ENCODE measurements at places on chromosomes 5 and 9. TPM values are rescaled to one million over a fixed set of nuclear protein-coding genes. Genes with fewer than 3 reads are reported as not detected.

DNA sequence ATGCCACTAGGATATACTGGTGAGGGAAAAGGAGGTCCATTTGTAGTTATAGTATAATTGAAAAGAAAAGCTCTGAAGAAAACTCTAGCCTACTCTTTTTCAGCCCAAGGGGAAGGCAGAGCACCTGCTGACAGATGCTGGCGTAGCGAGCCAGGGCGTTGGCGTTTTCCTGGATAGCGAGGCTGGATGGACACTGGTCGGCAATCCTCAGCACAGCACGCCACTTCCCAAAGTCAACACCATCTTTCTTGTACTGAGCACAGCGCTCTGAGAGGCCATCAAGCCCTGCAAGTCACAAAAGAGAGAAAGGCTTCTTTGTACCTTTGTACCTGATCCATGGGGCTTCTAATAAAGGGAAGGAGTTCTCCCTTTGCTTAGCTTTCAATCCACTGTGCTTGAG, 8.2 kb downstream of the ALDOB start:
- no peak for DNase-seq
- no peak overlapping the region for H3K4me3 ChIP-seq
- H3K36me3 ChIP-seq, result peaks cover 14% of the 10 kb centered on the region
- H3K4me1 ChIP-seq, result no peaks in the 10 kb centered on the region
- H3K27ac ChIP-seq, result no peak overlapping the region

- no peak overlapping the region for H3K4me3 ChIP-seq
- H3K4me1 ChIP-seq, result no peaks in the 10 kb centered on the region
- no peaks in the 10 kb centered on the region for H3K27me3 ChIP-seq
- no peaks in the 10 kb centered on the region for H3K36me3 ChIP-seq
- DNase-seq, result no peak
- H3K27ac ChIP-seq, result no peak overlapping the region
Observed at GRCh38 chr5:145350513-145350912, 484.6 kb downstream of the PRELID2 start.

DNA sequence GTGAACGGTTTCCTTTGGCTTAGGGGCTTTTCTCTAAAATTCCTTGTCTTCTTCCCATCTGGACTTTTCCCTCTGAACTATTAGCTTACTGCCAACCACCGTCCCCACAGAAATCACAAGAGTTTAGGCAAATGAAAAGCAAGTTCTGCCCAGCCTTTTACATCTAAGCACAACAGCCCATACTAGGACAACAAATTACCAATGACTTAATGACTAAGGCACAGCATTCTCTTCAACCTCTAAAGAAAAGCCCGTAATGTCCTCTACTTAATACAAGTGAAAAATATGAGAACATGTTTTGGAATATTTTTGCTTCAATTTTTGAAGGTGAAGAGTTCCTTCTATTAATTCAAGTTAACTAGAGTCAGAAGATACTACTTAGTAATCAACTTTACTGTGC, 1.2 kb downstream of the ZBTB5 start:
- no peak for DNase-seq
- H3K4me1 ChIP-seq, result peaks cover 34% of the 10 kb centered on the region
- no peaks in the 10 kb centered on the region for H3K27me3 ChIP-seq

GRCh38 chr5:6861667-6862066, 148.4 kb downstream of the TENT4A start:
- H3K27me3 ChIP-seq, result peaks cover 10% of the 10 kb centered on the region
- no peaks in the 10 kb centered on the region for H3K4me1 ChIP-seq
- no peak overlapping the region for H3K4me3 ChIP-seq
- no peak overlapping the region for H3K27ac ChIP-seq
- H3K36me3 ChIP-seq, result no peaks in the 10 kb centered on the region

Gene RASA1
- total RNA-seq, result 30.6 TPM

DNA sequence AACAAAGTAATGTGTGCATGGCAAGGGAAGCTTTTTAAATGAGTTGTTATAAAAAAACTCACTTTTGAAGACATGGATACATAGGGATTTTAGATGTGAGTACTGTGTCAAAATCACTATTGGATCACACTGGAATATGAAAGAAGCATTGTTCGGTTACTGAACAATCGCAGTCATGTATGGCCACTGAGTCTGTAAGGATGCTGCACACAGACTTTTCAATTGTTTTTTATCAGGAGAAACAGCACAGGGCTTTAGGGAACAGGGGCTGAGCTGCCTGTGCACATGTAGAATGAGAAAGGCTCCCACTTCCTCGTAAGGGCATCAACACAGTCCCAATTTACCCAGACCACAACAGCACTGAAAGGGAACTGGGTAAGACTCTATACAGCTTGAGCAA, 1333.9 kb upstream of the DMAC1 start:
- no peaks in the 10 kb centered on the region for H3K27me3 ChIP-seq
- H3K36me3 ChIP-seq, result peaks cover 6% of the 10 kb centered on the region
- H3K4me1 ChIP-seq, result no peaks in the 10 kb centered on the region
- DNase-seq, result no peak
- no peak overlapping the region for H3K27ac ChIP-seq

Gene STPG3
- total RNA-seq, result not detected

Gene HTR1A
- not detected for total RNA-seq

Gene BTNL9
- not detected for total RNA-seq

DNA sequence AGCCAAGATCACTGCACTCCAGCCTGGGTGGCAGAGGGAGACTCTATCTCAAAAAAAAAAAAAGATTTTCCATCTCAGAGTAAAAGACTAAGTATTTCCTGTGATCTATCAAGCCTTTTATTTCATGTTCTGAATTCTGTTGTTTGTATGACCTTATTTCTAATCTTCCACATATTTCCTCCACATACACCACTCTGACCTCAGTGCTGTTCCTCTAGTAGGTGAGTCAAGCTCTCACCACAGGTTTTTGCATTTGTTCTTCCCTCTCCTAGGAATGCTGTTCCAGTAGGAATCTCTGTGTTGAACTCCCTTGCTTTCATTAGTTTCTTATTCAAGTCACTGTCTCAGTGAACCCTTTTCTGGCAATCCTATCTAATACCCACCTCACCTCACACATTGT, 68.1 kb downstream of the INVS start:
- H3K4me1 ChIP-seq, result no peaks in the 10 kb centered on the region
- DNase-seq, result no peak
- no peak overlapping the region for H3K27ac ChIP-seq

GRCh38 chr5:117947121-117947520, 1041.2 kb downstream of the DTWD2 start:
- H3K36me3 ChIP-seq, result no peaks in the 10 kb centered on the region
- H3K4me3 ChIP-seq, result no peak overlapping the region
- no peaks in the 10 kb centered on the region for H3K4me1 ChIP-seq

Gene NFIB
- total RNA-seq, result not detected

Gene SEMA6A
- not detected for total RNA-seq

- no peaks in the 10 kb centered on the region for H3K4me1 ChIP-seq
- no peak overlapping the region for H3K27ac ChIP-seq
- H3K4me3 ChIP-seq, result no peak overlapping the region
- no peaks in the 10 kb centered on the region for H3K27me3 ChIP-seq
- H3K36me3 ChIP-seq, result no peaks in the 10 kb centered on the region
Observed at GRCh38 chr5:128667152-128667551, 129.1 kb upstream of the FBN2 start.

Gene PLPP7
- 0.74 TPM for total RNA-seq

Gene FBN2
- not detected for total RNA-seq

DNA sequence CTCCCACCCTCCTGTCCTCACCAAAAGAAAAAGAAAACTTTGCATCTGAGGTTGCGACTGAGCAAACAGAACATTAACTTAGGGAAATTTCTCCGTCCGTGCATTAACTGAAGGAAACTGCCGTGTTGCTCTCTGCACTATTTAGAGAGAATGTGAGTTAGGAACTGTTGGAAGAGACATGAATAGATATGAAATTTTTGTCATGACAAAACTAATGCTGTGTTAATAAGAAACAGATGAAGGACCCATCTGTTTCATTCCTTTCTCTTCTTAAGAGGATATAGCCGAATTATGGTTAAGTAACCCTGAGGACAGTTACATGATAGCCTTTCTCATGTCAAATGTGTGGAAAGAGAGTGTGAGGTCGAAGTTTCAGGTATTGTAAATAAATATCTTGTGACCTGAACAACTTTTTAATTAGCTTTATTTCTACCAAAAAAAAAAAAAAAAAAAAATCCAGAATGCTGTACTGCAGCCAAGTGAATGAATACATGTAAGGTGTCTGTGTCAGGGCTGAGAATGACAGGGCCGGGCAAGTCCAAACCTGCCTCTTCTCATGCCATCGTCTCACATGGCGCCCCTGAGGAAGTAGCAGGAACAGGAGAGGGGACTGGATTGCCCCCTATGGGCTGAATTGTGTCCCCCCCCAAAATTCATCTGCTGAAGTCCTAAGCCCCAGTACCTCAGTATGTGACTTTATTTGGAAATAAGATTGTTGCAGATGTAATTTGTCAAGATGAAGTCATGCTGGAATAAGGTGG, 35.6 kb upstream of the ANKRD33B start:
- no peaks in the 10 kb centered on the region for H3K36me3 ChIP-seq
- no peaks in the 10 kb centered on the region for H3K4me1 ChIP-seq
- no peak overlapping the region for H3K27ac ChIP-seq
- H3K4me3 ChIP-seq, result no peak overlapping the region
- H3K27me3 ChIP-seq, result peaks cover 5% of the 10 kb centered on the region

Gene MARVELD2
- 0.14 TPM for total RNA-seq

DNA sequence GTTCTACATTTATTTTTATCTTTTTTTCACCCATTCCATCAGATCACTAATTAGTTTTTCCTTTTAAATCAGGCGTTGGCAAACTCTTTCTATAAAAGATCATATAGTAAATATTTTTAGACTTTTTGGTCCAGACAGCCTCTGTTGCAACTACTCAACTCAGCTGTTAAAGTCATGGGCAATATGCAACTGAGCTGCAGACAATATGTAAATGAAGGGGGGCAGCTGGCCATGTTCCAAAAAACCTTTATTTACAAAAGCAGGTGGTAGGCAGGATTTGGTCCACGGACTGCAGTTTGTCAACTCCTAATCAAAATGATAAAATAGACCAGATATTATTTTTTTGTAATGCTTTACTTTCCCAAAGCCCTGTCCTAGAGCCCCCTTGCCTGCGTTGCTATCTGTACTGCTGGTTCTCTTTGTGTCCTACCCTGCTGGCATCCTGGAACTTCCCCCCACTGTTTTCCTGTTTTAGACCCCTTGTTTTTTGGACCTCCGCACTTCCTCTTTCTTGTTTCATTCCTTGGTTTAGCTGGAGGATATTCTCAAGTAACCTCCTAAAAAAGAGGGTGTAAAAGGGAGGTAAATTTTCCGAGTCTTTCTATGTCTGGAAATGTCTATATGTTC, 24.7 kb upstream of the TNFSF8 start:
- H3K27ac ChIP-seq, result no peak overlapping the region
- H3K4me1 ChIP-seq, result peaks cover 39% of the 10 kb centered on the region
- DNase-seq, result no peak
- peaks cover 21% of the 10 kb centered on the region for H3K36me3 ChIP-seq
- no peak overlapping the region for H3K4me3 ChIP-seq

DNA sequence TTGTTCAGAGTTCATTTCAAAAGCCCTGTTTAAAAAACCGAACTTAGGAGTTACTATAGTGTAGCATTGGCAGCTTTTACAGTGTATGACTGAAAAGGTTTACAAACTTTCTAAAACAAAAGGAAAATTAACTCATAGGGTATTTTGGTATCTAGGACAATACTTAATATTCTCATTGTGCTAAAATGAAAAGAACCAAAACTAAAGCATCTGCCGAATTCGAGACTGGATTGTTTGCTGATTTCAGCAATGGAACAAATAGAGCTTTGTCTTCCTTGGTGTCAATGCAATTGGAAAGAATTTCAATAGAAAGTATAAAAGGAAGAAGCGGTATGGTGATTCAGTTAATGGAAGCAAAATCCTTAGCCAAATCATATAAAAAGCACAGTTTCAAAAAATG, 254.1 kb downstream of the SLF1 start:
- no peaks in the 10 kb centered on the region for H3K36me3 ChIP-seq
- H3K27me3 ChIP-seq, result peaks cover 3% of the 10 kb centered on the region
- no peaks in the 10 kb centered on the region for H3K4me1 ChIP-seq
- no peak overlapping the region for H3K4me3 ChIP-seq

Gene FAM163B
- total RNA-seq, result not detected

DNA sequence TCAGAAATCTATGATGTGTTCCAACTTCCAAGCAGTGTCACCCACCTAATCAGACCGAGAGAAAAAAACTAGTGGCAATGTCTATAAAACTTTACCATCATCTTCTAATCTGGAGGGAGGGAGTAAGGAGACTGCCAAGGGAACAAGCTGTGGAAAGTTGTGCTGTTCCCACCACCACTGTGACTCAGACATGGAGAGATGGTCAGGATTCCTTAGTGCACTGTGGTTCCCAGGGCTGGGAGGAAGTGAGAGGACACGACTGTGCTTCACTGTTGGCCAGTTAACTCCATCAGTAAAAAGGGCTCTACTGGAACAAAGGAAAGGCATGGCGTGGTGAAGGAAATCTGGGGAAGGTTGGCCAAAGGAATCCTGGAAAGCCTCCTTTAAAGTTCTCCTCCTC, 18.8 kb downstream of the TICAM2 start:
- H3K27me3 ChIP-seq, result no peaks in the 10 kb centered on the region
- H3K4me3 ChIP-seq, result no peak overlapping the region
- H3K4me1 ChIP-seq, result no peaks in the 10 kb centered on the region
- H3K27ac ChIP-seq, result peak overlapping the region; percentile 20
- DNase-seq, result no peak

Gene ENTPD2
- total RNA-seq, result not detected

- H3K4me1 ChIP-seq, result peaks cover 16% of the 10 kb centered on the region
- DNase-seq, result no peak
- H3K27ac ChIP-seq, result no peak overlapping the region
- no peak overlapping the region for H3K4me3 ChIP-seq
- H3K27me3 ChIP-seq, result no peaks in the 10 kb centered on the region
Observed at GRCh38 chr5:172238334-172238733, 44.4 kb downstream of the EFCAB9 start.

GRCh38 chr5:29169886-29170285, 2023.6 kb upstream of the CDH6 start:
- H3K4me3 ChIP-seq, result no peak overlapping the region
- no peak for DNase-seq

Gene C5orf52
- not detected for total RNA-seq

GRCh38 chr5:9698125-9698826, 68.1 kb upstream of the TAS2R1 start:
- no peaks in the 10 kb centered on the region for H3K27me3 ChIP-seq
- no peaks in the 10 kb centered on the region for H3K36me3 ChIP-seq
- H3K4me3 ChIP-seq, result no peak overlapping the region
- H3K4me1 ChIP-seq, result no peaks in the 10 kb centered on the region
- no peak for DNase-seq

DNA sequence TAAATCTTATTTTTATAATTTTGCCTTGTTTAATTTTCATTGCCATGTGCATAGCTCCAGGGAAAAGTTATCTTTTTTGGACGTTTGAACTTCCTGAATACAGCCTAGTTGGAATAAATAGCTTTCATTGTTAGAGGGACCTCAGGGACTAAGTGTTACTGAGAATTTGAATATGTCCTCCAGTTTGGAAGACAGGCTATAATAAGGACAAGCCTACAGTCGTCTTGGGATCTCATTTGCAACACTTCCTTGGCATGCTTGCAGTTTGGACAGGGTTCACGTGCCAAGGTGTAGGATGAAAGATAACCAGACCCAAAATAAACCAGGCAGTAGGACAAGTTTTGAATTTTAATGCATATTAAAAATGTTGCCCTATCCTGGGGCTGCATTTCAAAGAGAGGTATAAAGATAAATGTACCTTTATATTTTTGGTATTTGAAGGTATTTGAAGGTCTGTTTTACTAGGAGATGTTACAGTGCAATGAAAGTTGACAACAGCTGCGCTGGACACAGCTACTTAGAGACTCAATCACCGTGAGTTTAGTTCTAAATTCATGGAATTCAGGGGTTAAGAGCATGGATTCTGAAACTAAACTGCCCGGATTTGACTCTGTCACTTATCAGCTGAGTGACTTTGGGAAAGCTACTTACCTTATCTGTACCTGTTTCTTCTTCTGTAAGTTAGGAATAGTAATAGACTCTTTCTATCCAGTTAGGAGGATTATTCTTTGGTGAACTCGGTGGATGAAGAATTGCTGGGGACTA, 134.1 kb downstream of the ACTBL2 start:
- H3K36me3 ChIP-seq, result no peaks in the 10 kb centered on the region
- no peak overlapping the region for H3K4me3 ChIP-seq
- DNase-seq, result no peak
- H3K27ac ChIP-seq, result no peak overlapping the region
- H3K27me3 ChIP-seq, result peaks cover 4% of the 10 kb centered on the region

Data from natural killer cell treated with Interleukin-12 subunit alpha and Interleukin-12 subunit beta and Interleukin-15 and Interleukin-18, amount 100 ng/mL, for 72 hours (primary cell).